ENCODE measurements at places on chromosomes 2 and 18.

GRCh38 chr2:88765154-88765888 is 73.8 kb downstream of the RPIA start:
- peak; percentile 11 for DNase-seq

GRCh38 chr2:5995832-5996231 is 303.6 kb downstream of the SOX11 start:
- no peak for DNase-seq

DNA sequence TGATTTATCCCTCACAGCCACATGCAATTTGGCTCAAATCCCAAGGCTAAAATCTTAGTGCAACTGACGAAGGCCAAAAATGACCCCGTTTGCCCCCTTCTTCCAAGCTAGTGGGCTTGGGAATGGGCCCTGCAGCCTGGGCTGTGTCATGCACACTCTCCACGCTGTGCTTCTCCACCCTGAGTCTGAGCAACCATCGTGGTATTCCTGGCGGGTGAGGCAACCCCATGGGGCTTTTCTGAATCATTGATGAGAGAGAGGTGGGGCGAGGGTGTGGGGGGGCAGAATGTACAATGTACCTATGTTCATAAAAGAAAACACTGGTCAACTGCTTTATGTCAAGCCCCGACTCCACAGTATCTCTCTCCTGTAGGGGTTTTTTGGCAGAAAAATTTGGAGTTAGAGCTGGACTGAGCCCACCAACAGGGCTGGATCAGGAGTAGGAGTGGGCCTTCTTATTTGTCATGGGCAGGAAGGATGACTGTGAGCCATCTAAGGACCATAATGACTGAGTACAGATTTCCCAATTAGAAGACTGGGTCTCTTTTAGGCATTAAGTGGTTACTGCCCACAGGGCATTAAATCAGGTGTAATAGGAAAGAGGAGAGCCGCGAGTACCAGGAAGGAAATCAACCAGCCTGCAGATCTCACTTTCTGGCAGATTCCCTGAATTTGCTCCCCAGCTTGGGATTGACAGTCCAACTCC is 8.9 kb downstream of the SULT1C2 start:
- peak; percentile 72 for DNase-seq

GRCh38 chr18:12597760-12598159 is 60.1 kb downstream of the SPIRE1 start:
- DNase-seq, result peak; percentile 90

GRCh38 chr2:235215248-235215647 is 263.4 kb downstream of the SH3BP4 start:
- DNase-seq, result no peak

DNA sequence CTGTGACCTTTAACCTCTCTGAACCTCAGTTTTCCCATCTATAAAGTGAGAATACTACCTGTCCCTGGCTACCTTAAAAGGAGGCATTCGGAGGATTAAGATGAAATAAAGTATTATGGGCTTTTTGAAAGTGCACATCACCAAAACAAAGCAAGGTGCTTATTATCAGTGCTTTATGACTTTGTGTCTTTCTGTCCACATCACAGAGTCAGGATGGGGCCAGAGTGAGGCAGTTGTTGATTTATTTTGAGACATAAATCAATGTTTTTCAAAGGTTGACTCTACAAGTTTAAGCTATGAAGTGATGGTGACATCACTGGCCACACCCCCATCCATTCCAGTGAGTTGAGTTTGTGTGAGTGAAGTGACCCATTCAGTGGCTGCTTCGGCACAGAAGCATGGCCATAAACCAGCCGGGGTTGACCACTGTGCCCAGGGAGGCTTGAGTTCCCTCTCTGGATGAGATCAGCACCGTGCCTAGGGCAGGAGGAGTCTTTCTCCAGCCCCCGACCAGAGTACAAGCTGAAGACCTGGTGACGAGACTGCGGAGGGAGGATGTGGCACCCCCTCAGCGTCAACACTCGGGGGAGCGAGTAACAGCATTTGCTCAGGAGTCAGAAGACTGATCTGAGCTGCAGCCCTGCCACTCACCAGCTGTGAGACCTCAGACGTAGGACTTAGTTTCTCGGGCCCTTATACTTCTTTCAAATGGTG is 89.0 kb upstream of the PPP1CB start:
- DNase-seq, result peak; percentile 54

- DNase-seq, result no peak
Observed at GRCh38 chr2:46283693-46284092, 13.5 kb upstream of the EPAS1 start.

DNA sequence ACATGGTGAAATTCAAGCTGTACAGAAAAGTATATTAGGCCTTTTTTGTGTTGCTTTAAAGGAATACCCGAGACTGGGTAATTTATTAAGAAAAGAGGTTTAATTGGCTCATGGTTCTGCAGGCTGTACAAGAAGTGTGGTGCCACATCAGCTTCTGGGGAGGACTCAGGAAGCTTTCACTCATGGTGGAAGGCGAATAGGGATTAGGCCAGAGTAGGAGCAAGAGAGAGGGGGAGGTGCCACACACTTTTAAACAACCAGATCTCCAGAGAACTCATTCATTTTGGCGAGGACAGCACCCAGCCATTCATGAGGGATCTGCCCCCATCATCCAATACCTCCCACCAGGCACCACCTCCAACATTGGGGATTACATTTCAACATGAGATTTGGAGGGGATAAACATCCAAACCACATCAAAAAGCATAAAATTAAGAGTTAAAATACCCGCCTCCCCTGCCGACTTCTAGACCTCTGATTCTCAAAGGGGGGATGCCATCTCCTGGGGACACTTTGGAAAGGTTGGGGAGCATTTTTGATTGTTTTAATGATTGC is 15.1 kb upstream of the LIPG start:
- no peak for DNase-seq

DNA sequence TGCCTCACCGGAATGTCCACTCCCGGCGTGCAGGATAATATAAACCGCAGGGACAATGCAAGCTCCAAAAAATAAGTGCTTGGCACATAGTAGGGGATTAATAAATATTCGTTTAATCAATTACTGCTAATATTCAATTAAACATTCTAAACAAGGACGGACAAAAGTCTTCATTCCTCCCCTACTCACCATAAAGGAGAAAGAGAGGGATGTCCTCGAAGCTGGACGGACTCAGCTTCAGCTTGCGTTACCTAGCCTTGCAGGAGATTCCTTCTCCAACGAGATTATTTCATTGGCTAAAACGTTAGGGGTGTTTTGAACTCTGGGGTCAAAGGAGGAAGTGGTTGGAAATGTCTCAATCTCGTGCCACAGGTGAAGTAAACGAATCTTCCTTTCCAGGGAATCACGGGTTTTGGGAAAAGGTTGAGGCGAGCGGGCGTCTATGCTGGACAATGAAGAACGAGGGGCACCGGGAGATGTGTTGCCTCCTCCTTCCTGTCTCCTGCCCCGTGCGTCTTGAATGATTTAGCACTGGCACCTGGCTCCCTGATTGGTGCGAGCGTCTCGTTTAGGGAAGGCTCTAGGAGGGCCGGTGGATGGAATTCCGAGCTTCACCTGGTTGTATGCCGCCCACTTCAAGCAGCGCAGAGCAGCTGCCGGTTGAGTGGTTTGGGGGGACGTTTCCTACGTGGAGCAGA is 2.0 kb upstream of the GAD1 start:
- no peak for DNase-seq

- DNase-seq, result no peak
Observed at GRCh38 chr2:36616947-36617346, 19.0 kb upstream of the FEZ2 start.

- no peak for DNase-seq
Observed at GRCh38 chr2:154307007-154307406, 391.5 kb upstream of the KCNJ3 start.

DNA sequence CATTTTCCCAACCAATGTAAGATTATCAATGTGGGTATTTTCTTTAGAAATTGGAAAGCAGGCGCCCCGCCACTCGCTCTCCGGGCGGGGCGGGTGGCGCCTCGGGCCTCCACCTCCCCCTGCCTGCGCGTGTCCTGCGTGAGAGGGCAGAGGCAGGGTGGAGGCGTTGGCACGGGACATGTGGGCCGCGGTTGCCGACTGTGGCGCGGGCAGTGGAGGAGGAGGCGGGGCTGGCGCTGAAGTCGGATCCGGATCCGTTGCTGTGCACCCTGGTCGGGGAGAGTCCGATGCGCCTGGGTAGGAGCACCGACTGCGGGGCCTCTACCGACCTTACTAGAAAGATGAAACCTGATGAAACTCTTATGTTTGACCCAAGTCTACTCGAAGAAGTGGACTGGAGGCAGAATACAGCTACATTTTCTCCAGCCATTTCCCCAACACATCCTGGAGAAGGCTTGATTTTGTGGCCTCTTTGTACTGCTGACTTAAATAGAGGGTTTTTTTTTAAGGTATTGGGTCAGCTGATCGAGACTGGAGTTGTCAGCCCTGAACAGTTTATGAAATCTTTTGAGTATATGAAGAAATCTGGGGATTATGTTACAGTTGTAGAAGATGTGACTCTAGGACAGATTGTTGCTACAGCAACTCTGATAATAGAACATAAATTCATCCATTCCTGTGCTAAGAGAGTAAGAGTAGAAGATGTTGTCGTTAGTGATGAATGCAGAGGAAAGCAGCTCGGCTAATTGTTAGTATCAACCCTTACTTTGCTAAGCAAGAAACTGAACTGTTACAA is 37.9 kb downstream of the PMS1 start:
- DNase-seq, result peak; percentile 31

DNA sequence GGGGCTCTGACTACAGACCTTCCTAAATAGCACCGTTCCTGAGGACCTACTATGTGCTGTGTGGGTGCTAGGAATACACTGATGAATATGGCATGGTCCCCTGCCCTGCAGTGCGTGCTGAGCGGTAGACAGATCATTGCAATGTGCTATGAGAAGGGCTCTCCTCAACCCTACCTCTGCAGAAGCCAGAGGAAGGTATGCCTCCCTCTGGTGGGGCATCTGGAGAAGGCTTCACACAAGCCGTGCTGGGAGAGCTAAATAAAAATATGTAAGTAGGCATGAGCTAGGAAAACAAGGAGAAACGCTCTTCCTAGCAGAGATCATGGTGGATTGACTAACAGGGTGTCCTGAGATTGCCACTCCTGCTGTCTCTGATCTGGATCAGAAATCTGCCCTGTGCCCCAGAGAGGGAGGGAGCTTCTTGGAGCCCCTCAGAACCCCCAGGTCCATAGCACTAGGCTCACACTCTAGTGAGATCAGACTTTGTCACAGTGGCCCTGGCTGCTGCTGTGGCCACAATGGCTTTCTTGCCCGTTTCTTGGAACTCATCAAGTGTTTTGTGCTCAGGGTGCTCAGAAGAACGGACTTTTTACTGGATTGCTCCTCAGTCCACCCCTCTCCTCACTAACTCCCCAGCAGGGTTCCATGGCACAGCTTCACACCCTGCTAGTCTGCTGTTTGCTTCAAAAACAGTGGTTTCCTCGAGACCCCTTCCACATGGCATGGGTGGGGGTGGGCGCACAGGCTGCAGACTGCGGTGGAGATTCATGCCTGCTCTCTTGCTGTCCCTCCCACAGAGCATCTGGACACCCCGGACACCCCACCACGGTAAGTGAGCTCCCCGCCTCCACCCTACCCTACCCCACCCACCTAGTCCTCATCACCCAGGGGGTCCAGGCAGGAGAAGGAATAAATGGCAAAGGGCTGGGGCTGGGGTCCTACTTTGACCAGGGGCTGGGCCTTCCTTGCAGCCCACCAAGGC is 14.2 kb downstream of the SIGLEC15 start:
- DNase-seq, result peak; percentile 79

- DNase-seq, result peak; percentile 67
Observed at GRCh38 chr18:49174478-49174877, 223.7 kb upstream of the SMAD7 start.

- DNase-seq, result peak; percentile 85
Observed at GRCh38 chr2:164840930-164841718, 499 bp downstream of the COBLL1 start.

- DNase-seq, result peak; percentile 31
Observed at GRCh38 chr2:120436885-120437603, 91.1 kb downstream of the INHBB start.

Data from fibroblast of skin of scalp (primary cell).